ENCODE measurements at places on chromosomes 16 and 17.

GRCh38 chr17:47199627-47200324, 9.4 kb upstream of the MYL4 start:
- peaks cover 7% of the 10 kb centered on the region for H3K4me1 ChIP-seq
- no peaks in the 10 kb centered on the region for H3K36me3 ChIP-seq
- no peak overlapping the region for H3K4me3 ChIP-seq
- no peaks in the 10 kb centered on the region for H3K27me3 ChIP-seq
- H3K27ac ChIP-seq = no peak overlapping the region
- DNase-seq = no peak

GRCh38 chr16:56193951-56194726, 2.9 kb downstream of the GNAO1 start:
- peak overlapping the region; percentile 77 for H3K4me3 ChIP-seq
- peak; percentile 95 for DNase-seq
- H3K36me3 ChIP-seq = no peaks in the 10 kb centered on the region
- H3K4me1 ChIP-seq = no peaks in the 10 kb centered on the region
- H3K27ac ChIP-seq = no peak overlapping the region
- H3K27me3 ChIP-seq = peaks cover 50% of the 10 kb centered on the region

DNA sequence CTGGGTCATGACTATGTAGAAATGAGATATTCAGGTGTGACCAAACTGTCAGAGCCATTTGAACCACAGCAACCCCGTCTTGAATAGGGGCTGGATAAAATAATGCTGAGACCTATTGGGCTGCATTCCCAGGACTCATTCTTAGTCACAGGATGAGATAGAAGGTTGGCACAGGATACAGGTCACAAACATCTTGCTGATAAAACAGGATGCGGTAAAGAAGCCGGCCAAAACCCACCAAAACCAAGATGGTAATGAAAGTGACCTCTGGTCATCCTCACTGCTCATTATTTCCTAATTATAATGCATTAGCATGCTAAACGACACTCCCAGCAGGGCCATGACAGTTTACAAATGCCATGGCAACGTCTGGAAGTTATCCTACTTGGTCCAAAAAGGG, 545.5 kb downstream of the TMEM114 start:
- no peak for DNase-seq
- no peaks in the 10 kb centered on the region for H3K36me3 ChIP-seq
- H3K4me3 ChIP-seq = no peak overlapping the region
- peaks cover 9% of the 10 kb centered on the region for H3K27me3 ChIP-seq
- no peaks in the 10 kb centered on the region for H3K4me1 ChIP-seq

DNA sequence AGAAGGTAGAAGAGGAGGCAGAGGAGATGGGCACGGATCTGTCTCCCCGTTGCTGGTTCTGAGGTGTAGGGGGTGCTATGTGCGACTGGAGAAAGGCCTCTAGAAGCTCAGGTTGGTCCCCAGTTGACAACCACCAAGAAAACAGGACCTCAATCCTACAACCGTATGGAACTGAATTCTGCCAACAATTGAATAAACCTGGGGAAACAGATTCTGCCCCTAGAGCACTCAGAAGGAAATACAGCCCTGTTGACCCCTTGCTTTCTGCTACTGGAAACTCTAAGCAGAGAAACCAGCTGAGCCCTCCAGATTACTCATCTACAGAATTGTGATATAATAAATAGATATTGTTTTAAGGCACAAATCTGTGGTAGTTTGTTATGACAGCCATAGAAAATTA, 313.0 kb upstream of the GOT2 start:
- H3K4me1 ChIP-seq = peaks cover 3% of the 10 kb centered on the region
- no peak overlapping the region for H3K27ac ChIP-seq
- no peak overlapping the region for H3K4me3 ChIP-seq
- no peaks in the 10 kb centered on the region for H3K27me3 ChIP-seq

GRCh38 chr17:60586288-60586974, 13.6 kb upstream of the PPM1D start:
- H3K27ac ChIP-seq = peak overlapping the region; percentile 11
- no peak for DNase-seq
- H3K4me3 ChIP-seq = no peak overlapping the region

DNA sequence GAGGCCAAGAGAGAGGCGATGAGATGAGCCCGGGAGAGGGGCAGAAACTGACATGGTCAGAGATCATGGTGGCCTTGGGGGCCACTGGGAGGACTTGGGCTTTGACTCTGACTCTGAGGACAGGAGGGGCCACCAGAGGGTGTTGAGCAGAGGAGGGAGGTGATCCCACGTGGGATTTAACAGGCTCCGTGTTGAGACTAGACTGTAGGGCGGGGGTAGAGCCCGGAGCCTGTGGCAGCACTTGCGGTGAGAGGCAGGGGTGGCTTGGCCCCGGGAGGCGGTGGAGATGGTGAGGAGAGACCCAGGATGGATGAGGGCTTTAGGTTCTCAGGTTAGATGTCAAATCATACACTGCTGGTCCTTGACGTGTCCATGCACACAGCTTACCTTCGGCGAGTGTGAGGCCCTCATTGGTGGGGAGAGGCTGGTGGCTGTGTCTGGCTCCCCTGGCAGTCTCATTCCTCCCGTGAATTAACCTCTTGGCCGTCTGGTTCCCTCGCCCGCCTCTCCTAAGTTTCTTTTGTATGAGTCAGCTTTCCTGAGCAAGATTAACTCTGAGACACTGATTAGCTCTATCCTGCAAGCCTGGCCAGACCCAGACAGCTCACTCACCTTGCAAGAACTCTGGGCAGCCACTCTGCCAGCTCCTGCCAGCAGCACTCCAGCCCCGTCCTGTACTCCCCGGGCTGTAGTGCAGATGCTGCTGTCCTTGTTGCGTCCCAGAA, 39.7 kb downstream of the VPS35L start:
- H3K4me3 ChIP-seq = no peak overlapping the region
- no peak for DNase-seq
- no peak overlapping the region for H3K27ac ChIP-seq
- H3K27me3 ChIP-seq = no peaks in the 10 kb centered on the region
- no peaks in the 10 kb centered on the region for H3K4me1 ChIP-seq
- H3K36me3 ChIP-seq = peaks cover 13% of the 10 kb centered on the region

DNA sequence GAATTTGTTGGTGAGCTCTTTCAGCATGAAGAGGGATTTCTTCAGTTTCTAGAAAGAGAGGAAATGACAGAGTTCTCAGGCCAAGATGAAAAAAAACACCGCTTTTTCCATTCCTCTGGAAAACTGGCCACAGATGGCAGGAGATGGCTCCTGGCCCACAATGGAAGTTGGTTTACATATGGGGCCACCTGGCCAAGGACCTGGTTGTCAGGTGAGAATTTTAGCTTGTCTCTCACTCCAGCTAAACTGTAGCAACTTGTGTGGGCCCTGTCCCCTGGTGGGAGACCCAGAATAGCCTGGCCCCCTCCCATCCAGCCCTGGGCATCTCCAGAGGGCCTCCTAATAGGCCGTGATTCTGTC, 33.6 kb downstream of the LGALS9 start:
- no peak for DNase-seq
- peaks cover 6% of the 10 kb centered on the region for H3K27me3 ChIP-seq
- H3K36me3 ChIP-seq = no peaks in the 10 kb centered on the region
- H3K4me3 ChIP-seq = no peak overlapping the region

DNA sequence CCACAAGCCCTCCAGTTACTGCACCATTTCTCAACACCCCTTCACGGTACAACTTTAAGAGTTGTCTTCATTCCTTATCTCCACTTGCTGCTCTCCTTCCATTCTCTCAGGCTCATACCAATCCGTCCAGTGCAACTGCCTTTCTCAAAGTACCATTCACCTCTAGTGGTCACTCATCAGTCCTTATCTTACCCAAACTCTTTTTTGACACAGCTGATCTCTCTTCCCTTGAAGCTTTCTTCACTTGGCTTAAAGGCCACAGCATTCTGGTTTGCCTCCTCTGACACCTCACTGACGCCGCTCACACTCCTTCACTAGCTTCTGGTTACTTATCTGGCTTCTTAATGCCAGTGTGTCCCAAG, 24.9 kb downstream of the UBE2G1 start:
- H3K4me1 ChIP-seq = peaks cover 9% of the 10 kb centered on the region
- H3K27me3 ChIP-seq = no peaks in the 10 kb centered on the region
- H3K4me3 ChIP-seq = no peak overlapping the region
- DNase-seq = no peak
- peaks cover 1% of the 10 kb centered on the region for H3K36me3 ChIP-seq

DNA sequence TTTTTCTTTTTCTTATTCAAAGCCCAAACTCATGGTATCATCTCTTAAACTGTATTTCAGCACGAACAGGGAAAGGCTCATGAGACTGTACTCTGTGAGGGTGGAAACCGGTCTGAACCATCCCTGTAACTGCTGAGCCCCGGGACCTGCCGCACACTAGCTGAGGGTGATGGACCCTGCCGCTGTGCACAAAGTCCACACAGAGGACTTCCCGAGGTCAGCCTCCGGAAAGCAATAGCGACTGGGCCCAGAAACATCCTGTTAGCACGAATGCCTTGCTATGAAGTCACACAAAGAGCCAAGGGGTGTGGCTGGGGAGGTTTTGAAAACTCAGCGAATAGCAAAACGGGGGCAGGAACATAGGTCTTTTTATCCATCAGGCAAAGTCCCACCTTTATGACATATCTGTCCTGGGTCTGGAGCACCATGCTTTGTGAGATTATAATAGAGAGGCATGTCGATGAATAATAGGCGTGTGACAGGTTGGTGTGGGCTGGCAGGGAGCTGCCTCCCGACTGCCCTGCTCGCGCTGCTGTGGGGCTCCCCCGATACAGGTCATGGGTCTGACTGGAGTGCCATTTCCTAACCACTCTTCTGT, 33.4 kb downstream of the CDK5R1 start:
- peaks cover 1% of the 10 kb centered on the region for H3K36me3 ChIP-seq
- peak overlapping the region; percentile 72 for H3K4me3 ChIP-seq
- no peak for DNase-seq
- peaks cover 16% of the 10 kb centered on the region for H3K4me1 ChIP-seq
- no peaks in the 10 kb centered on the region for H3K27me3 ChIP-seq

- H3K36me3 ChIP-seq = peaks cover 2% of the 10 kb centered on the region
- no peak for DNase-seq
- H3K27me3 ChIP-seq = peaks cover 3% of the 10 kb centered on the region
- peak overlapping the region; percentile 95 for H3K27ac ChIP-seq
- H3K4me3 ChIP-seq = peak overlapping the region; percentile 2
Measured at GRCh38 chr17:63431939-63432804, 13.9 kb downstream of the CYB561 start.

GRCh38 chr17:8108972-8109660, 9.2 kb downstream of the ALOXE3 start:
- H3K4me1 ChIP-seq = no peaks in the 10 kb centered on the region
- no peaks in the 10 kb centered on the region for H3K36me3 ChIP-seq
- peaks cover 73% of the 10 kb centered on the region for H3K27me3 ChIP-seq
- H3K27ac ChIP-seq = no peak overlapping the region

DNA sequence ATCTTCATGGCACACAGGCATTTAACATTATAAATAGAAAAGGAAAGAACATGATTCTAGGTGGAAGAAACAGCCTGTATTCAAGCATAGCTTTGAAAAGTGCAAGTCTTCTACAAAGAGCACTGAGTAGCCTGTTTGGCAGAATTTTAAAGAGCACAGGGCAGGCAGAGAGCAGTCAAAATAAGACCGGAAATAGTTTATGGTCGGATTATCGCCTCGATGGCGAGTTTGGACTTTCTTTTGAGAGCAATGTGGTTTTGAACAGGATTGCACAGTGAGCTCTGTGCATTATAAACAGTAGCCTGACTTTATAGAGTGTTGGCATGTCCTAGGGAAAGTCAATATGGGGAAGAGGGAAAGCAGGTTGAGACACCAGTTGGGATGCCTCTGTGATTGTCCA, 6.2 kb upstream of the TMEM100 start:
- peaks cover 23% of the 10 kb centered on the region for H3K4me1 ChIP-seq
- DNase-seq = no peak
- H3K27ac ChIP-seq = no peak overlapping the region
- H3K36me3 ChIP-seq = no peaks in the 10 kb centered on the region

- peaks cover 18% of the 10 kb centered on the region for H3K4me1 ChIP-seq
- H3K36me3 ChIP-seq = peaks cover 5% of the 10 kb centered on the region
- peaks cover 16% of the 10 kb centered on the region for H3K27me3 ChIP-seq
- no peak overlapping the region for H3K4me3 ChIP-seq
- no peak overlapping the region for H3K27ac ChIP-seq
Measured at GRCh38 chr17:65628644-65629036, 67.2 kb upstream of the AXIN2 start.

- H3K27ac ChIP-seq = peak overlapping the region; percentile 8
- H3K4me3 ChIP-seq = no peak overlapping the region
- H3K4me1 ChIP-seq = peaks cover 20% of the 10 kb centered on the region
- no peaks in the 10 kb centered on the region for H3K27me3 ChIP-seq
Measured at GRCh38 chr17:64157669-64158180, 27.8 kb upstream of the ERN1 start.

- H3K36me3 ChIP-seq = no peaks in the 10 kb centered on the region
- DNase-seq = no peak
- peaks cover 12% of the 10 kb centered on the region for H3K4me1 ChIP-seq
- H3K27me3 ChIP-seq = peaks cover 35% of the 10 kb centered on the region
- H3K27ac ChIP-seq = no peak overlapping the region
Measured at GRCh38 chr17:46809110-46809571, 9.4 kb downstream of the WNT3 start.

DNA sequence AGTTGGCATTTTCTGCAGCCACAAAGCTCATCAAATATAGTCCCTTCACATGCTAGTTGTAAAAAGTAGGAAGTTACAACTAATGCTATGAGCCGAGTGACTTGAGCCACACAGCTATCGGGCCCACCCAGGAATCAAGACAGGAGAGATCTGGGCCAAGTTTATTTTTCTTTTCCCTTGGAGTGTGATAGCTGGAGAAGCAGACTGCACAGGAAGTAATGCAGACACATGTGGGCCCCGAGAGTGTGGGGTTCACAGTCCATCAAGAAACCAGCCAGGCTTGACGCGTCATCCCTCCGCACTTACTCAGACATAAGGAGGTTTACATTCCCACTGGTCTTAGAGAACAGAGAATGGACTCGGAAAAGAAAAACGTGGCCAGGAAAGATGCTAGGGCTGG, 403.1 kb upstream of the CDH11 start:
- H3K27me3 ChIP-seq = peaks cover 7% of the 10 kb centered on the region
- H3K4me3 ChIP-seq = no peak overlapping the region
- DNase-seq = no peak
- H3K36me3 ChIP-seq = no peaks in the 10 kb centered on the region

- peaks cover 37% of the 10 kb centered on the region for H3K36me3 ChIP-seq
- H3K4me1 ChIP-seq = no peaks in the 10 kb centered on the region
- H3K27ac ChIP-seq = no peak overlapping the region
- no peak overlapping the region for H3K4me3 ChIP-seq
Measured at GRCh38 chr17:58507123-58507634, 7.3 kb downstream of the MTMR4 start.

GRCh38 chr17:39244016-39244599, 18.4 kb upstream of the STAC2 start:
- no peak overlapping the region for H3K4me3 ChIP-seq
- H3K27ac ChIP-seq = no peak overlapping the region

GRCh38 chr17:77600346-77600745, 358.2 kb upstream of the TNRC6C start:
- H3K27ac ChIP-seq = no peak overlapping the region
- peaks cover 6% of the 10 kb centered on the region for H3K4me1 ChIP-seq
- no peak for DNase-seq
- peaks cover 19% of the 10 kb centered on the region for H3K27me3 ChIP-seq
- no peak overlapping the region for H3K4me3 ChIP-seq

DNA sequence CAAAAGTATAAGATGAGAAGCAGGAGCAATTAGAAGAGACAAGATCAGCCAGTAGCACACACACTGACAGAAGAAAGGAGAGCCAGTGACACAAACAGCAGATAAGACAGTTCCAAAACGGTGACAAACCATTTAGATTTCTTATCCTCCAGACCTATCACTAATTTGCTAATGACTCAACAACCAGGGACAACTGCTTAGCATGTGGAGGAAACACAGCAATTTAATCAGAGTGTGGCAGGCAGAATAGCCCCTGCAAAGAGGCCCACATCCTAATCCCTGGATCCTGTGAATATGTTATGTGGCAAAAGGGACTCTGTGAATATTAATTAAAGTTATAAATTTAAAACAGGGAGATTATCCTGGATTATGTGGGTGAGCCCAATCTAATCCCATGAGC, 81.1 kb downstream of the CACNG1 start:
- peaks cover 15% of the 10 kb centered on the region for H3K4me1 ChIP-seq
- H3K36me3 ChIP-seq = peaks cover 15% of the 10 kb centered on the region
- H3K27ac ChIP-seq = no peak overlapping the region
- no peak for DNase-seq
- H3K27me3 ChIP-seq = no peaks in the 10 kb centered on the region
